ENCODE measurements at places on chromosomes 11 and 22.
A peak's percentile ranks its signal among the peaks of the same experiment; 100 is the strongest.

GRCh38 chr11:91835051-91835560 is 389.5 kb upstream of the FAT3 start:
- DNase-seq, result no peak

- DNase-seq, result no peak
Observed at GRCh38 chr11:95897731-95898130, 26.2 kb downstream of the MTMR2 start.

DNA sequence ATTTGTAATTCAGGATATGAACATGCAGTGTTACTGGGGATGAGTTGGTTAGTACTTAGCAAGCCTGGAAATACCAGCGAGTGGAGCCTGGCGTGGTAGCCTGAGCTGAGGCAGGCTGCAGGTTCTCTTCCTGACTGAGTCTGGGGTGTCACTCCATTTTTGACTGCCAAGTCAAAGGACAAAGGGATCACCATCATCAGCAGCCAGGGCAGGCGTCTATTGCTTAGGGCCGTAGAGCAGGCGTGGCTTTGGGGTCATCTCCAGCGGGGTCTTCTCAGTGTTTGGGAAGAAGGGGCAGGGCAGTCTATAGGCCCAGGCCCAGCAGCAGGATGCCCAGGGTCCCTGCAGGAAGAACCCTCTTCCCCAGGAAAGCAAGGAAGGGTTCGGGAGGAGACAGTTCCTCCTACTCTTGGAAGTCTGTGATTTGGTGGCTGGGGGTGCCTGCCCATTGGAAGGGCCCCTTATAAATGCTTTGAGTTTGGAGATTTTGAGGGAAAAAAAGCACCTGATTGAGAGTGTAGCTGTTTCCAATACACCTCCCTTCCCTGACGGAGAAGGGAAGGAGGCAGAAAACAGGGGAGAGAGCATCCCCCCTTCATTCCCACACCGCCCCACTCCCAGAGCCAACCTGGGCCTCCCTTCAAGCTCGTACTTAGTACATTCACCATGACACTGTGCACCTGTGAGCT is 51.5 kb upstream of the SPATA19 start:
- DNase-seq, result no peak

- no peak for DNase-seq
Observed at GRCh38 chr11:34278693-34279297, 79.0 kb downstream of the ABTB2 start.

- peak; percentile 43 for DNase-seq
Observed at GRCh38 chr22:16783930-16784354, 41.3 kb downstream of the XKR3 start.

GRCh38 chr22:27984723-27985122 is 65.7 kb upstream of the PITPNB start:
- DNase-seq, result no peak

GRCh38 chr11:78467931-78468330 is 50.3 kb upstream of the GAB2 start:
- DNase-seq, result no peak
